ENCODE measurements at places on chromosomes 2 and 18. TPM values are rescaled to one million over a fixed set of nuclear protein-coding genes. Genes with fewer than 3 reads are reported as not detected.

UGT1A5 gene
- not detected for total RNA-seq

POTEI gene
- 0.56 TPM for total RNA-seq

DNA sequence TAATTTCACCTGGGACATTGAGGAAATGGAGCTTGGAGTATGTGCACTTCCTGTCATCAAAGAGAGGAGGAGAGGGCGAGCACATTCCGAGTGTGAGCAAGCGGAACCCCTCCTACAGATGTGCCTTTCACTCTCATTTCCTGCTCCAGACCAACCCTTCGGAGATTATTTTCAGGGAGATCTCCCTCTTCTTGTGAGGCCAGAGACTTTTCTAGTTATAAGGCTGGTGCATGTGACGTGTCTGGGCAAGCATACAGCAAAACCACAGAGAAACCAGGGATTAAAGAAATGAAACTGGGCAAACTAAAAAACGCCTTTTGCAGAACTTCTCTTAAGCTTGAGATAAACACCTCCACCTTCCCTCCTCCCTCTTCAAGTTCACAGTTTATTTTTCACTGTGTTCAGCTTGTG is 409.2 kb upstream of the TCF4 start:
- peak; percentile 22 for DNase-seq

GMCL1 gene
- 27.3 TPM for total RNA-seq

- no peak for DNase-seq
Measured at GRCh38 chr2:100857915-100858314, 38.0 kb downstream of the NPAS2 start.

DNA sequence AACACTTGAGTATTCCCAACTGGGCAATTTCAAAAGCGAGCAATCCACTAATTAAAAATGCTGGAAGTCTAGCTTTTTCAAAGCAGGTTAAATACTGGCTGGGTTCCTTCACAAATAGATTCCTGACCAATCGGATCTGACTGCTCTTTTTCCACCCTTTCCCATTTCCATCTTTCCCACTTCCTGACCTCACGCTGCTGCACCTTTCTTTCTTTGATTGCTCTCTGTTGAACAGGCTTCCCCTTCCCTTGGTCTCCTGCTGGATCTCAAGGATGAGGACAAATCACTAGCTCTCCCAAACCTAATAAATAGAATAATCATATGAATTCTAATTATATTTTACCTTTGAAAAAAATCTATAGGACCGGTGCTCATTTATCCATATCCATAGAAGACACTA is 121.2 kb downstream of the TCF4 start:
- DNase-seq, result peak; percentile 28

- DNase-seq, result peak; percentile 84
Measured at GRCh38 chr18:36757081-36757480, 71.7 kb downstream of the TPGS2 start.

RMDN2 gene
- 2.7 TPM for total RNA-seq

- no peak for DNase-seq
Measured at GRCh38 chr2:222837643-222838056, 23.2 kb upstream of the ACSL3 start.

Data from GM23338 (cell line).